Activated CD4-positive, alpha-beta T cell treated with anti-CD3 and anti-CD28 coated beads, Interleukin-2, Interleukin-6, amounts not matched to agents 100 ng/mL and 50 ng/mL, durations not matched to agents 16 hours and 8 hours (primary cell): ENCODE measurements at places on chromosomes 3 and 15.
A peak's percentile ranks its signal among the peaks of the same experiment; 100 is the strongest.

GRCh38 chr3:55884491-55885285, 397.6 kb upstream of the WNT5A start:
- DNase-seq: no peak

DNA sequence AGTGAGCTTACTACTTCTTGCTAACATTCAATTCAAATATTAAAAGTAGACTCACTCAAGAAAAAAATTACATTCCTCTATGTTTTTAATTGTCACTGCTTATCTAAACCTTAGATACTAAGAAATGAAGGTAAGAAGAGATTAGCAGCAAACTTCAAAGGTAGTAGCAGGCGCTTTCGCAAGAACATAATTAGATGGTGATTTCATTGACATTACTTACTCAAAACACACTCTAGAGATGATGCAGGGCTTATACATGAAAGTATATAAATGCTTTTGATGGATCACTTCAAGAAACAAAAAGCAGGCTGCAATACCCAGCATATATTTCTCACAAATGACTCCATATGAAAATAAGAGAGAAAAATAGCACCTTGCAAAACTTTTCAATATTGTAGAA, 86.8 kb downstream of the FSIP1 start:
- DNase-seq: peak; percentile 49

DNA sequence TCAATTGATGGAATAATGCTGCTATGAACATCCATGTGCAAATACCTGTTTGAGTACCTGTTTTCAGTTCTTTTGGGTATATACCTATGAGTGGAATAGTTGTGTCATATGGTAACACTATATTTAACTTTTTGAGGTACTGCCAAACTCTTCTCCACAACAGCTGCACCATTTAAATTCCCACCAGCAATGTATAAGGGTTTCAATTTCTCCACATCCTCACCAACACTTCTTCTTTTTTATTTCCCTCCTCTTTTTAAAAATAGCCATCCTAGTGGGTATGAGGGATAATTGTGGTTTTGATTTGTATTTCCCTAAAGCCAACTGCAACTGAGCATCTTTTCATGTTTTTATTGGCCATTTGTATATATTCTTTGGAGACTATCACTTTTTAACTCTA, 31.3 kb upstream of the ARHGEF3 start:
- no peak for DNase-seq

DNA sequence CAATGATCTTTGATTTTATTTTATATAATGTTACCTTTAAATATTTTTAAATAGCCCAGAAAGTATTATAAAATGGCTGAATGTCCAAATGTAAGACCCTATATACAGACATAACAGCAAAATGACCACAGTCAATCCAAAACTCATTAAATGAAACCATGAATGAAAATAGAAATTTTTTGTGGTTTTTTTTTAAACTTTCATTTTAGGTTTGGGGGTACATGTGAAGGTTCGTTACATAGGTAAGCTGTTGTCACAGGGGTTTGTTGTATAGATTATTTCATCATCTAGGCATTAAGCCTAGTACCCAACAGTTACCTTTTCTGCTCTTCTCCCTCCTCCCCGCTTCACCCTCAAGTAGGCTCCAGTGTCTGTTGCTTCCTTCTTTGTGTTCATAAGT, 108.8 kb downstream of the FAIM start:
- no peak for DNase-seq

DNA sequence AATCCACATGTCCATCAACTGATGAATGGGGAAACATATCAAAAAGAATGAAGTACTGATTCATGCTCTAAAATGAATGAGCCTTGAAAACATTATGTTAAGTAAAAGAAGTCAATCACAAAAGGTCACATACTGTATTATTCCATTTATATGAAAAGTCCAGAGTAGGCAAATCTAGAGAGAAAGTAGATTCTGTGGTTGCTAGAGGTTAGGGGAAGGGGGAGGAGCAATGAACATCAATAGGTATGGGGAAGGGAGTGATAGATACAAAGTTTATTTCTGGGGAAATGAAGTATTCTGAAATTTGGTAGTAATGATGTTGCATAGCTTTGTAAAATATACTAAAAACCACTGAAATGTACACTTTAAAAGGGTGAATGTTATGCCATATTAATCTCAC, 14.5 kb downstream of the SERP1 start:
- no peak for DNase-seq

GRCh38 chr3:150509780-150510179, 36.5 kb downstream of the SERP1 start:
- DNase-seq: no peak

GRCh38 chr3:172607305-172608121, 84.3 kb upstream of the TNFSF10 start:
- DNase-seq: no peak

DNA sequence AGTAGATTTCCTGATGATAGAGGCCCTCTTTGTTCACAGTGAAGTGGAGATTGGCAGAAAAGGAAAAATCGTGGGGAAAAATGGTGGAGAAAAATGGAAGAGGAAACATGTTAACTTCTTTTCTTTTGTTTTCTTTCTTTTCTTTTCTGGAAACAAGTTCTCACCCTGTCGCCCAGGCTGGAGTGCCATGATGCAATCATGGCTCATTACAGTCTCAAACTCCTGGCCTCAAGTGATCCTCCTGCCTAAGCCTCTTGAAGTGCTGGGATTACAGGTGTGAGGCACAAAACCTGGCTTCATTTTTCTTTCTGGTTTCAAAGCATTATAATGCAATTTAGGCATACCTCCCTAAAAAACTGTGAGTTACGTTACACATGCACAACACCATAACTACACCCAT, 464.2 kb downstream of the MECOM start:
- DNase-seq: no peak

DNA sequence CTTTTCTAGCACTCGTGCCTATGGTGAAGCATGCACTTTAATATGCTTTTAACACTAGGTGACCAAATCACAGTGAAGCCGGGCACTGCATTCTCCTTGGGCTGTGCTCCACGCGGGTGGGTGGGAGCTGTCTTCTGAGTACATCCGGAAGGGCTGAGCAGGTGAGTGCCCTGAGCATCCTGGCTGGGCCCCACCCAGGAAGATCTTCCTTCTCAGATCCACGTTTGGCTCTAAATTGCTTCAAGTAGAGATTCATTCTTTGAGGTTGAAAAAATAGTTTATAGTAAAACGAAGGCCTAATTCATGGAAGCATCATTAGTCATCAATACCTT, 73.9 kb upstream of the BLM start:
- no peak for DNase-seq

DNA sequence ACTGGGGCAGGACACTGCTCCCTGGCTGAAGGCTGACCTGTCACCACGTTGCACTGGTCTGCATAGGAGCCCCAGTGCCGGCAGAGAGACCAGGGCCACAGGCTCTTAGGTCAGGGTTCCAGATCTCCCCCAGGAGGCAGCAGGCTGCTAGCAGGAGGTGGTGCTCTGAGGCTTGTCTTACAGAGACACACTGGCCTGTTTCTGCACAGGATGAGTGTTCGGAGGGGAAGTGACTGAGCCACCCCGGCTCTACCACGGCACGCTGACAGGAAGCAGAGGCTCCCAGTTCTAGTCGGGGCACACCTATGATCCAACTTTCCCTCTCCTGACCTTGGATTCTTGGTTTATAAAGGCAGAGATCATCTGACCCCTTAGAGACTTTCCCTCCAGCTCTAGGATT, 8.6 kb downstream of the FBXL22 start:
- DNase-seq: peak; percentile 86

- DNase-seq: no peak
Measured at GRCh38 chr3:72214066-72214951, 429.4 kb upstream of the PROK2 start.

- DNase-seq: no peak
Measured at GRCh38 chr15:26126819-26127387, 263.8 kb upstream of the ATP10A start.

GRCh38 chr3:154095832-154096421, 25.3 kb upstream of the ARHGEF26 start:
- no peak for DNase-seq

DNA sequence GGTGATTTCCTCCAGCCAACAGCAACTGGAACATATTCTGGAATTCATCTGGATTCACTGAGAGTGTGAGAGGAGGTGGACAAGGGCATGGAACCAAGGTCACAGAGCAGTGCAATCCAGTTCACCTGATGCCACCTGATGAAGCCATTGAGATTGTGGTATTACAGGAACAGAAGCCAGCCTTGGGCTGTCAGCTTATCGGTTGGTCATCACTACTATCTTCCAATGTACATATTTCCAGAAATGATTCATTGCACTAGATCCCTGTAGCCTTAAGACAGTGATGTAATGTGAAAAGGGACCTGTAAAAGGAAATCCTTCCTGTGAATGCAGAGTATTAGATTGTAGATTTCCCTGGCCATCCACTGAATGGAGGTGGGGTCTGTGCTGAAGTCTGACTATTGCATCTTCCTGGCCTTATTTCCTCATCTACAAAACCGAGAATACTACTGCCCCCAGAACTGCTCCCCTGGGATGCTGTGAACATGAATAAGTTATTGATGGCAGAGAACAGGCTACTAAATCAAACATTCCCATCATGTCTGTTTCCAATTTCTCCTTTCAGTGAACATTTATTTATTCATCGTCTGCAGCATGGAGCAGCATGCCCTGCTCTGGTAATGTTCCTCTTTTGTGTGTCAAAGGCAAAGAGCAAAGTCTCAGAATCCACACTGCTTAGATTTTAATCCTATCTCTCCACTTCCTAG, 47.4 kb upstream of the TPM1 start:
- DNase-seq: no peak

- no peak for DNase-seq
Measured at GRCh38 chr3:116314476-116314875, 130.8 kb downstream of the LSAMP start.

GRCh38 chr3:5019411-5020241, 40.4 kb downstream of the BHLHE40 start:
- peak; percentile 88 for DNase-seq

DNA sequence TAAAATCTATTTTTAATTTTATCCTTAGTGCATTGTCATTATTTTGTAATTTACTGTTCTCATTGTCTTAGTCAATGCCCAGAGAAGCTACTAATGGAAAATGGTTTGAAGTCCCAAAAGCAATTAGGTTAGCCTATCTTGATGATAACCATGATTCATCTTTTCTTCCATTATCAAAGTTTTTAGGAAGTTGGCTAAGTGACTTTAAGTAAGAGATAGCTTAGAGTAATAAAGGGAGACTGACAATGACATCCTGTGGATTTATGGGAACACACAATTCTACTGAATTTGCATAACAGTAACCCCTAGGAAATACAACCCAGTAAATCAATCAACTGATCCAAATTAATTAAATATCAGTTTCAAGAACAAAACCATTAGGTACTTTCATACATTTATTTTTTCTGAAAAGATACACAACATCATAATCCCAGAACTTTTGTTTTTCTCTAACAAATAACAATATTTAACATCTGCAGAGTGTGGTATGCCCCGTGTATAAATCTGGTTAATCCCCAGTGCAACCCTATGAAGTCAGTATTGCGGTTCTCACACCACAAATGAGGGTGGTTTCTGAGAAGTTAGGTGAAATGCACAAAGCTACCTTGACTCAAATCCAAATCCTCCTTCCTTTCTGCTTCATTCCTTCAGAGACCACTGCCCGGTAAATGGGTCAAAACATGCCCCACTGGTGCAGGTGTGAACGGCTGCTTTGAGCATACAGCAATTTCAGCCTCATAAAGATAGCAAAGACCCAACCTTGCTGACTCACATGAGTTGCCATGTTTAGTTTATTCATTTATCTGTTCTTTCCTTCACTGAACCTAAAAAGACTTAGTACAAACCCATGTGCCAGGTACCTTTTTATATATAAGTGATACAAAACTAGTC, 202.1 kb downstream of the TBL1XR1 start:
- DNase-seq: peak; percentile 39
